NCI-H69 (cell line): ENCODE measurements at places on chromosomes 2 and 18.
A peak's percentile ranks its signal among the peaks of the same experiment; 100 is the strongest.

- no peak for DNase-seq
Measured at GRCh38 chr2:201344663-201345366, 12.3 kb downstream of the FLACC1 start.

- DNase-seq, result peak; percentile 84
Measured at GRCh38 chr2:8059255-8059654, 622.6 kb upstream of the ID2 start.

DNA sequence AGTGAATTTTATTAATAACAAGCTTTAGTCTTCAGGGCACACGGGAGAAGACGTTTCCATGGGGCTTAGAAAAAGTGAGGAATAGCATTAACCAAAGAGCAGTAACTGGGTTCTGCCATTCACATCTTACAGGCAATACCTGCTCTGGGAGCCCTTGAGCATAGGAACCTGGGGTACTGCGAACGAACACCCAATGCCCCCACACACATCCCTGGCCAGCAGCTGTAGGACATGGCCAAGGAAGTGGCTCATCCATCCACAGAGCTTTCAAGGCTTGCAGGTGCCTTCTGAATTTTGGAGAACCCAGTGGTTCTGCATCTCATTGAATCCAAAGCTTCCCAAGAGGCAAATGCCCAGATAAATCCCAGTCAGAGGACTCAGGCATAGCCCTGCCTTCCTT is 152.2 kb downstream of the MYT1L start:
- DNase-seq, result no peak

DNA sequence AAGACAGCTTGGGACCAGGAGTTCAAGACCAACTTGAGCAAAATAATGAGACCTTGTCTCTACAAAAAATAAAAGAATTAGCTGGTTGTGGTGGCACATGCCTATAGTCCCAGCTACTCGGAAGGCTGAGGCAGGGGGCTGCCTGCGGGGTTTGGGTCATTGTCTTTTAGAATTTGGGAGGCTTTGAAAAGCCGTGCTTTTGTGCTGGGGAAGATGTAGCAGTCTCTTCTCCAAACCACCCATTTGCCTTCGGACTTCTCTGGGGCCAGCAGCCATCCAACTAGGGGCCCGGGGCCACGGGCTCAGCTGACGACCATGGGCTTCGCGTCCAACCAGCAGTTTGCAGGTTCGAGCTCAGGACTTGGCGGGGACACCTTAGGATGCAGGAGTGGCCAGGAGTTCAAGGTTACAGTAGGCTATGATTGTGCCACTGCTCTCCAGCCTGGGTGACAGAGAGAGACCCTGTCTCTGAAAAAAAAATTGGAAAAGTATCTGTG is 6.3 kb downstream of the PJVK start:
- no peak for DNase-seq

- no peak for DNase-seq
Measured at GRCh38 chr2:176614930-176615329, 345.7 kb downstream of the MTX2 start.
